ENCODE measurements at places on chromosomes 11 and 22. TPM values are rescaled to one million over a fixed set of nuclear protein-coding genes. Genes with fewer than 3 reads are reported as not detected.
A peak's percentile ranks its signal among the peaks of the same experiment; 100 is the strongest.

DNA sequence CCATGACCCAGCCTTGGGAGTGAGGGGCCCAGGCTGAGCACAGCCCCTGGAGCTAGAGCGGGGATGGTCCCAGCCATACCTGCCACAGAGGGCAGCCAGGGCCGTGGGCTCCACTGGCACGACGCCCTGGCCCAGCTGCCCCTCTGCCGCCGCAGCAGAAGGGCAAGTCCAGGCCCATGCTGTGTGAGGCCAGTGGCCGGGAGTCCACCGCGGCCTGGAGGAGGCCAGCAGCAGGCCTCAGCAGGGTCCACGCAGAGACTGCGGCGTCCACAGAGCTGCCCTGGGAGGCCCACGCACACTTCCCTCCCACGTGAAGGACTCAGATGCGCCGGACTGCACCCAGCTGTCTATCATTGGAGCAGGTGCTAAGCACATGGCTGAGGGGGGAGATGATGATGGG is 23.5 kb downstream of the MOB2 start:
- no peak for DNase-seq

GRCh38 chr11:95500466-95500865 is 269.5 kb upstream of the SESN3 start:
- DNase-seq, result no peak

DNA sequence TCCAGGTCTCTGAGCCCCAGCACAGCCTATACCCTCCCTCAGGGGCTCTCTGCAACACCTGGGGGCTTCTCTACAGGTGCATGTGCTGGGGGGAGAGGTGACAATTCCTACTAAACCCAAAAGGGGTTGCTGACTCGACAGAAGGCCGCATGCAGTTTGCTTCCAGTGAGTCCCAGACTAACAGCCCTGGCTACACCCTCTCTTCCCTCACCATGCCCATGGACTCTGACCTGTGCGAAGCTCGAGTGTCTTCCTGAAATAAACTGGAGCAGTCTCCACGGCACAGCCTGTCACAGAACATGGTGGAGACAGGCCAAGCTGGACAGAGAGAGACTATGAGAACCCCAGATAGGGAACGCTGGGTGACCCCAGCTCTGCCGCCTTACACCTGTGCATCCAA is 16.6 kb downstream of the PLEKHA7 start:
- no peak for DNase-seq

DNA sequence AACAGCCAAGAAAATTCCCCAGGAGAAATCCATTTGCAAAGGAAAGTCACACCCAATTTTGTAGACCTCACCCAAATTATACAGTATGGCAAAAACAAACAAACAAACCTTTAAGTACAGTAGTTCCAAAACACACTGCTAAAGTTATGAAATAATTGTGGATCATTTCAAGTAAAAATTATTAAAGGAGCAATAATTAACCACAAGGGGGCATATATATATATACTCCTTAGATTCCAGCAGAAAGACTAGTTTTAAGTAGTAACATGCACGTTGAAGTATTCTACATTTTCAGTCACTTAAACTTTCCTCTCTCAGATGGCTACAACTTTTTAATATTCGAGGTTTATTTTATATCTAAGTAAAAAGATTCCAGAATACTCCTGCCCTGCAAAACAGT is 26.8 kb downstream of the RNF141 start:
- DNase-seq, result no peak

- DNase-seq, result no peak
Measured at GRCh38 chr11:2379466-2380174, 2.5 kb downstream of the CD81 start.

- no peak for DNase-seq
Measured at GRCh38 chr11:36201411-36201810, 87.8 kb downstream of the COMMD9 start.

MRGPRX3 gene
- not detected for total RNA-seq

B4GAT1 gene
- total RNA-seq, result 83.2 TPM

DNA sequence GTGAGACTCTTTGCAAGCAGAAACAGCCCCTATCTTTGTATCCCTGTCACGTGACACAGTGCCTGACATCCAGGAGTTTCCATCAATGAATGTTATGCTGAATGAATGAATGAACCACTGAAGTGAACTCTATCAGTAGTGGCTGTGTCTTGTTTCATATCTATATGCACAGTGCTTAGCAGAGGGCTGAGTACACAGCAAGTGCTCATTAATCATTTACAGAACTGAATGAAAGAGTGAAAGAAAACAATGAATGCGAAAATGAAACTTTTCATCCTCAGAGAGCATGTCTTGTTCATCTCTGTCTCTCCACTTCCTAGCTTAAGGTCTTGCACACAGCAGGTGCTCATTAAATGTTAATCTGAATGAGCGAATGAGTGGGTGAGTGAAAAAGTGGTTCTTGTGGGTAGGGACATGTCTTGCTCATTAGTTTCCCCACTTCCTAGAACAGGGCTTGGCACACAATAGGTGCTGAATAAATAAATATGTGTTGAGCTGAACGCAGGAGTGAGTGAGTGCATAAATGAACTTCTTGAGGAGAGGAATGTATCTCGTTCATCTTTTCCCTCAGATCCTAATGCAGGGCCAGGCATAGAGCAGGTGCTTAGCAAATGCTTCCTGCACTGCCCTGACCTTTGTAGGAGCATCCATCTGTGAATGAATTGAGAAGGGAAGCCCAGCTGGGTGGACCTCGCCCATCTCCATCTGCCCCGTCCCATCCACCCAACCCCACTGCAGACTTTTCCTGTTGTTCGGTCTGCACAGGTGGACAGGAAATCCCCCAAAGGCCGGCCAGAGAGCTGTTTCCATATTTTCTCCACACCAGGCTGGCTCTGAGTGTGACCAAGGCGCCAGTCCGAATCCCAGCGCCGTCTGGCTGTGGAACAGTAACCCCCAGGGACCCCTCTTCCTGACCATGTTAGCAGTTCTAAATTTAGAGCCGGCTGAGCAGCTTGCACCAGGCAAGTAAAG is 113.4 kb upstream of the CRYBB3 start:
- DNase-seq, result no peak

DRD2 gene
- total RNA-seq, result 1.6 TPM

GRCh38 chr11:128516886-128517285 is 70.5 kb downstream of the ETS1 start:
- DNase-seq, result no peak

- DNase-seq, result no peak
Measured at GRCh38 chr11:69939551-69940245, 120.5 kb upstream of the FGF3 start.

- DNase-seq, result no peak
Measured at GRCh38 chr11:88266157-88266556, 71.4 kb downstream of the CTSC start.

GRCh38 chr11:41779401-41779960 is 320.0 kb upstream of the LRRC4C start:
- DNase-seq, result no peak

DNA sequence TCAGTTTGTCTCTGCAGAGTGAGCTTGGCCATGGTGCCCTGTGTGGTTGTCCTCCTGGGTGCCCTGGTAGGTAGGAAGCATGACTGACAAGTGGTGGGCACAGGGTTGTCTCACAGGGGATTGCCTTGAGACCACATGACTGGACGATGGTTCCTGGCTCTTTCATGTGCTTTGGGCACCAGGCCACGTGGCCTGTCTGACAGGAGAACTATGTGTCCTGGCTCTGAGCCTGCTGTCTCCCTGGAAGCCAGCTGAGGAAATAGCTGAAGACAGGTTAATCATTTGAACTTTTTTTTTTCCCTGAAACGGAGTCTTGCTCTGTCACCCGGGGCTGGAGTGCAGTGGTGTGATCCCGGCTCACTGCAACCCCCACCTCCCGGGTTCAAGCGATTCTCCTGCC is 93.2 kb downstream of the LDLRAD3 start:
- no peak for DNase-seq

DNA sequence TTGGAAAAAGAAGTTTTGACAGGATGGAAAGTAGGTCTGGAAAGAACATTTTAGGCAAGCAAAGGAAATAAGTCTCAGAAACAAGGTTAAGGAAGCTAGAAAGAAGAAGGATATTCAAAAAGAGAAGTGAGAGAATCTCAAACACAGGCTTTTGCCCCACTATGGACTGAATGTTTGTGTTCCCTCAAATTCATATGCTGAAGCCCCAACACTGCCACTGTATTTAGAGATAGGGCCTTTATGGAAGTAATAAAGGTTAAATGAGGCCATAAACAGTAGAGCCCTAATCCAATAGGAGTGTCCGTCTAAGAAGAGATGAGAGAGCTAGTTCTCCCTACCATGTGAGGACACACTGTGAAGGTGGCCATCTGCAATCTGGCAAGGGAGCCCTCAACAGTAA is 20.6 kb upstream of the RPS13 start:
- no peak for DNase-seq

- DNase-seq, result no peak
Measured at GRCh38 chr11:94401773-94402265, 600 bp upstream of the GPR83 start.

GRCh38 chr11:117610045-117610444 is 187.0 kb downstream of the DSCAML1 start:
- no peak for DNase-seq

KIAA1671 gene
- total RNA-seq, result 4.1 TPM

ST14 gene
- not detected for total RNA-seq

OR2AT4 gene
- not detected for total RNA-seq

MYEOV gene
- total RNA-seq, result not detected

GRCh38 chr22:25668437-25668836 is 73.6 kb upstream of the MYO18B start:
- DNase-seq, result no peak

GRCh38 chr11:133898770-133899115 is 53.4 kb upstream of the SPATA19 start:
- DNase-seq, result no peak

GGA1 gene
- total RNA-seq, result 34.2 TPM

- DNase-seq, result no peak
Measured at GRCh38 chr11:8363921-8364320, 100.2 kb upstream of the LMO1 start.

DNA sequence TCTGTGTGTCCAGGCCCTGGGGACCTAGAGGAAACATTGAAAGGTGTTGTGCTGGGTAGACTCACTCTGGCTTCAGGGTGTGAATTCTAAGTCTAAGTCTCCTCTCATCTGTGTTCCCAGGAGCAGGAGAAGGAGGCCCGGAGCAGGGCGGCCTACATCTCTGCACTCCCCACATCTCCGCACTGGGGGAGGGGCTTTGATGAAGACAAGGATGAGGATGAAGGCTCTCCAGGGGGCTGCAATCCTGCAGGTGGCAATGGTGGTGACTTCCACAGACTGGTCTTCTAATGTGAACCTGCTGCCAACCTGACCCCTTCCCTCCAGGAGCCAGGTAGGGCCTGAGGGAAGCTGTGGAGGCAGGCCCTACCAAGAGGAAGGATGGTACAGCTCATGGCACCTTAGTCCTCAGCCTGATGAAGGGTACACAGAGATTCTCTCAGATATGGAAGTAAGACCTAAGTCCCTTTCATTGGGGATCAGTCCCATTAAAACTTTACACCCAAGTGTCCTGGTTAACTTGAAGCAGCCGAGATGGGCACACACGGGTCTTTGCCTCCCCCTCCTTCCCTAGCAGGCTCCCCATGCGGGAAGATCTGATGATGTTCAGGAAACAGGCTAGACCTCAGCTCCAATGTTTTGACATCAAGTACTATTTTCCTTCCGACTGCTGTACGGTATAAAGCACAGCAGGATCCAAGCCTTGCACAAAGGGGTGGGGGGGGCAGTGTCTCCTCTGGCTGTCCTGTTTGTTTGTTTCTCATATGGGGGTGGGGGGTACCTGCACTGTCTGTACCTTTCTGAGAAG is 25.0 kb downstream of the USP35 start:
- DNase-seq, result no peak

DNA sequence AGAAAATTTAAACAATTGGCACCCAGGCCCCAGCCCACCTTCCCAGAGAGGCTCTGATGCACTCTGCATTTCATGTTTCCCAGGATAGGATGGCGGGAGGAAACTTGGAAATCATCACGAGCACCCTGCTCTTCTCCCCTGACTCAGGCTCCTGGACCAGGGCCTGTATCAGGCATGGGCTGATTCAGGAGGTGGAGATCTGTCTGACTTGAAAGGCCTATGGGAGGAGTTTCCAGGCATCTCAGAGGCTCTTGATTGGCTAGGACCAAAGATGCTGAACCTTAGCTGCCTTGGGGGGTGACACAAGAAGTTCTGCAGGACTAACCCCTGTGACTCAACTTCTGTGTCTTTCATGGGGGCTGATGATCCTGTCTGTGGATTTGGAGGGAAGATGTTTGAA is 106.2 kb downstream of the PKNOX2 start:
- DNase-seq, result no peak

WBP2NL gene
- 4.5 TPM for total RNA-seq

DNA sequence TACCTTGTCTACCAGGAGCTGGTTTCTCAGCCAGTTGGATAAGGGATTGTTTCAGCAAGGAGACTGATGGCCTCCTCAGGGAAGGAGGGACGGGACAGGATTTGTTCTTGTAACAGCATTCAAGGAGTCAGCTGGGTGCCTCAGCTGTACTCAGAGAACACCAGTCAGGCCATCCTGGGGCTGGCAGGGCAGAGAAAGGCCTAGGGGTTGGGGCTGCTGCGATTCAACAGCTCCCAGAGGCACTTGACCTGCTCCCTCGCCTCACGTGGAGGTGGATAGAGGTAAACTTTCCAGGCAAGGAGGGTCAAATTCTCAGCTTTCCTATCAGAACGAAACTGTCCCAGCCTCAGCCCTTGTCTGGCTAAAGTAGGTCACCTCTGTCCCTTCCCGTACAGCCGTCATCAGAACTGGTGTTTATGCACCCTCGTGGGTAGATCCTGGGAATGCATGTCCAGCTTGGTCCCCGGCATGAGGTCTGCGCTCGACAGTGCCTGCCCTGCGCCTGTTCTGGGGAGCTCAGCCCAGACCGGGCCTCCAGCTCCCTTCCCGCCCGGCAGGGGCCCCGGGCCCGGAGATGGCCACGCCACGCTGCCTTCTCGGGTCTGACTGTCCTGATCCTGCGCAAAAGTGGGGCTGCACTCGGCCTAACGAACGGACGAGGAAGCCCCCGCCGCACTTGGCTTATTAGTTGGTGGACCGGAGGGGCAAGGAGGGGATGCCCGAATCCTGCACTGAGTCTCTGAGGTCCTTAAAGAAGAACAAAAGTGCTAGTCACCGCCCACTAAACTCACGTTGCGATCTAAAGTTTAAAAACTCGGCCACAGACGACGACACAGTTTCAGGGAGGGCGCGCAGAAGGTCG is 762 bp upstream of the CCDC134 start:
- DNase-seq, result peak; percentile 47

- DNase-seq, result no peak
Measured at GRCh38 chr11:88042647-88043046, 132.6 kb downstream of the RAB38 start.
